Upper lobe of right lung (tissue), 1 donor: ENCODE measurements at places on chromosomes 16 and 17.

GRCh38 chr16:6548507-6548906, 784.1 kb upstream of the RBFOX1 start:
- H3K27ac ChIP-seq, result no peak overlapping the region
- DNase-seq, result no peak
- no peaks in the 10 kb centered on the region for H3K36me3 ChIP-seq
- H3K4me3 ChIP-seq, result no peak overlapping the region

GRCh38 chr17:57994436-57994835, 6.4 kb upstream of the VEZF1 start:
- DNase-seq, result no peak
- H3K4me1 ChIP-seq, result peaks cover 17% of the 10 kb centered on the region
- H3K27ac ChIP-seq, result no peak overlapping the region
- peaks cover 24% of the 10 kb centered on the region for H3K36me3 ChIP-seq
- H3K27me3 ChIP-seq, result no peaks in the 10 kb centered on the region

DNA sequence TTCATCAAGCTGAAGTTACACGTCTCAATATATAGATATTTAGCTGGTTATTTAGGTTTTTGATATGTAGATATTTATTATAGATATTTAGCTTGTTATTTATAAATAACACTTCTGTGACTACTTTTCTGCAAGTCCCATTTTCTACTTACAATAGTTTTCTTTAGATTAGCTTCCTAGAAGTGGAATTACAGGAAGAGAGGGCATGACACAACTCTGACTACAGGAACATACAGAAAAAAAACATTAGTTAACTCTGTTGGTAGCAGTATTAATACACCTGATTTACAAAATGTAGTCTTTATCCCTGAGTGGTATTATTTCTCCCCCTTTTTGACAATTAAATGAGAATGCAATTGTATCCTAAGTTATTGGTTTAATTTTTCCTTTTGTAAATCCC, 21.2 kb upstream of the CCL1 start:
- no peaks in the 10 kb centered on the region for H3K4me1 ChIP-seq
- no peaks in the 10 kb centered on the region for H3K36me3 ChIP-seq
- no peak for DNase-seq
- no peak overlapping the region for H3K27ac ChIP-seq

GRCh38 chr16:56195151-56195550, 3.9 kb downstream of the GNAO1 start:
- no peaks in the 10 kb centered on the region for H3K36me3 ChIP-seq
- DNase-seq, result no peak
- H3K27ac ChIP-seq, result no peak overlapping the region
- peaks cover 53% of the 10 kb centered on the region for H3K27me3 ChIP-seq

DNA sequence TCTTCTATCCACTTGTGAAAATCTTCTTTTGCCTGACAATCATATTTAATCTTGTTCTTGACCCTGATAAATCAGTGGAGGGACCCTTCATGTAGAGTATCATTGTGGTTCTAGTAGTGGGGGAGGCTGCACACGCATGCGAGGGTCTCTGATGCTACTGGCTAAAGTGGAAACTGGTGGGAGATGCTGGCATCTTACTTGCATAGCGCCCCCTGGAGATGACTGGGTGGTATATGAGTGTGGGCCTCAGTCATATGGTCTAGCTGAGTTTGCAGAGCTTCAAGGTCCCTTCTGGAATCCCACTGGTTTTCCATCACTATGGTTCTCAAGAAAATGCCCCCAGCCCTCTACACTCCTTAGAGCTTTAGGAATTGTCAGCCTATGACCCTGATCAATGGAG, 236.4 kb upstream of the AXIN2 start:
- no peak overlapping the region for H3K4me3 ChIP-seq
- H3K27ac ChIP-seq, result no peak overlapping the region
- H3K4me1 ChIP-seq, result no peaks in the 10 kb centered on the region
- H3K36me3 ChIP-seq, result no peaks in the 10 kb centered on the region
- no peaks in the 10 kb centered on the region for H3K27me3 ChIP-seq
- DNase-seq, result no peak

- no peak for DNase-seq
- H3K27ac ChIP-seq, result no peak overlapping the region
- no peaks in the 10 kb centered on the region for H3K36me3 ChIP-seq
- no peaks in the 10 kb centered on the region for H3K27me3 ChIP-seq
- H3K4me1 ChIP-seq, result no peaks in the 10 kb centered on the region
- no peak overlapping the region for H3K4me3 ChIP-seq
These were observed 14.5 kb upstream of the GPRC5C start for GRCh38 chr17:74417178-74418045.

- peaks cover 1% of the 10 kb centered on the region for H3K4me1 ChIP-seq
- H3K4me3 ChIP-seq, result no peak overlapping the region
- H3K27me3 ChIP-seq, result no peaks in the 10 kb centered on the region
- peaks cover 81% of the 10 kb centered on the region for H3K36me3 ChIP-seq
- no peak overlapping the region for H3K27ac ChIP-seq
- DNase-seq, result peak; percentile 59
These were observed 17.0 kb downstream of the CLUH start for GRCh38 chr17:2694381-2695242.

GRCh38 chr17:47644324-47644723, 5.4 kb upstream of the KPNB1 start:
- H3K4me3 ChIP-seq, result no peak overlapping the region
- no peak for DNase-seq
- no peaks in the 10 kb centered on the region for H3K36me3 ChIP-seq
- H3K27me3 ChIP-seq, result no peaks in the 10 kb centered on the region

GRCh38 chr17:43721537-43722268, 36.9 kb downstream of the SOST start:
- H3K36me3 ChIP-seq, result no peaks in the 10 kb centered on the region
- H3K4me3 ChIP-seq, result no peak overlapping the region
- H3K27ac ChIP-seq, result no peak overlapping the region
- H3K27me3 ChIP-seq, result no peaks in the 10 kb centered on the region

DNA sequence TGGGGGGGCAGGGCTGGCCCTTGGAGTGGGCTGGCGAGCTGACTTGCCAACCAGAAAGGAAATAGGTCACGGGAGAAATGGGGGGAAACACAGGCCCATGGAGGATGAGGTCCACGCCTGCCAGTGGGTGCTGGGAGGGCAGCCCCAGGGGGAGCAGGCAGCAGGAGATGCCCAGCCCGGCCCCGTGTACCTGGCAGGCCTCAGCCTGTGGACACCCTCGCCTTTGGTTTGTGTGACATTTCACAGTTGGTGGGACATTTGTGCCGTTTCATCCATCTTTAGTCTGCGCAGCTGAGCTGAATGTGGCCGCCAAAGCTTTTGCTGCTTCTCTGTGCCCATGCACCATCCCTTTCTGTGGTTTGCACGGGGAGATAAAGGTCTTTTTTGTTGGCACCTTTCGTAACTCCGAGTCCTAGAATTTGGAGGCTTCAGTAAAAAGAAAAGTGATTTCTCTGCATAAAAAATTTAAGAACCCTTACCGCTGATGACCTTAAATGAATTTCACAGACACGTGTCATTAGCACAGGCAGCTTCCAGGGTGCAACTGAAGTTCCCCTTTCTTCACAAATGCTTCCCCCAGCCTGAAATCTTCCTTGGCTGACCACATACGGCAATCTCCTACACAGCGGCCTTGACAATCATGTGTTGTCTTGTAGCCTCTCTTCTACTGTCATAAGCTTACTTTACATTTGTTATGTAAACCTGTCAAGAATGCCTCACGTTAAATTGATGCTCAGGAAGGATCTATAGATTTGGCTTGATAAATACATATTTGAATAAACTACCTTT, 193.6 kb downstream of the RPTOR start:
- no peaks in the 10 kb centered on the region for H3K27me3 ChIP-seq
- no peak overlapping the region for H3K27ac ChIP-seq
- H3K36me3 ChIP-seq, result no peaks in the 10 kb centered on the region
- H3K4me1 ChIP-seq, result no peaks in the 10 kb centered on the region

- H3K27ac ChIP-seq, result no peak overlapping the region
- H3K4me1 ChIP-seq, result no peaks in the 10 kb centered on the region
- H3K27me3 ChIP-seq, result no peaks in the 10 kb centered on the region
- H3K36me3 ChIP-seq, result no peaks in the 10 kb centered on the region
- peak; percentile 22 for DNase-seq
- H3K4me3 ChIP-seq, result no peak overlapping the region
These were observed 113.0 kb downstream of the LITAF start for GRCh38 chr16:11473728-11474127.

DNA sequence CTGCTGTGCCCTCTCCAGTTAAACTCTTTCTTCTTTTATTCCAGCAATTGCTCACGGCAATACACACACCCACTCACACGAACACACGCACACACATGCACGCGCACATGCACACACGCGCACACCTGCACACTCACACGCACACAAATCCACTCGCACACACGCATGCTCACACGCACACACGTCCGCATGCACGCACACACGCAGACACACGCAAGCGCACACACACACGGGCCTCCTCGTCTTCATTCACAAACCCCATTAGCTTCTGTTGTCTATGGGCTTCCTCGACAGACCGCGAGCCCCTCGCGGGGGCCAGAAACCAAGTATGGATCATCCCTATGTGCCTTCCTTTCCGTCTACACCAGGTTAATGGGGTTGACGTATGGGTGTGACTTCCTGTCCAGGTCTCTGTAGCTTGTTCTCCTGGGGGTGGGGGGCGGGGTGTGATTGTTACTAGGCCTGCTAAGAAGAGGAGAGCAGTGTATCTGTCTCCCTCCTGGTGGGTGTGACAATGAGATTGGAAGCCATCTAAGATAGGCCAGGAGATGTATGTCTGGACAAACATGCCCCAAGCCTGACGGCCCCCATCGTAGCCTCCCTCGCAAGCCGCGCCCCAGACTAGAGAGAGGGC, 670 bp upstream of the CTF1 start:
- H3K27me3 ChIP-seq, result no peaks in the 10 kb centered on the region
- peaks cover 7% of the 10 kb centered on the region for H3K36me3 ChIP-seq
- H3K4me1 ChIP-seq, result peaks cover 37% of the 10 kb centered on the region
- H3K4me3 ChIP-seq, result peak overlapping the region; percentile 61
- peak overlapping the region; percentile 96 for H3K27ac ChIP-seq

DNA sequence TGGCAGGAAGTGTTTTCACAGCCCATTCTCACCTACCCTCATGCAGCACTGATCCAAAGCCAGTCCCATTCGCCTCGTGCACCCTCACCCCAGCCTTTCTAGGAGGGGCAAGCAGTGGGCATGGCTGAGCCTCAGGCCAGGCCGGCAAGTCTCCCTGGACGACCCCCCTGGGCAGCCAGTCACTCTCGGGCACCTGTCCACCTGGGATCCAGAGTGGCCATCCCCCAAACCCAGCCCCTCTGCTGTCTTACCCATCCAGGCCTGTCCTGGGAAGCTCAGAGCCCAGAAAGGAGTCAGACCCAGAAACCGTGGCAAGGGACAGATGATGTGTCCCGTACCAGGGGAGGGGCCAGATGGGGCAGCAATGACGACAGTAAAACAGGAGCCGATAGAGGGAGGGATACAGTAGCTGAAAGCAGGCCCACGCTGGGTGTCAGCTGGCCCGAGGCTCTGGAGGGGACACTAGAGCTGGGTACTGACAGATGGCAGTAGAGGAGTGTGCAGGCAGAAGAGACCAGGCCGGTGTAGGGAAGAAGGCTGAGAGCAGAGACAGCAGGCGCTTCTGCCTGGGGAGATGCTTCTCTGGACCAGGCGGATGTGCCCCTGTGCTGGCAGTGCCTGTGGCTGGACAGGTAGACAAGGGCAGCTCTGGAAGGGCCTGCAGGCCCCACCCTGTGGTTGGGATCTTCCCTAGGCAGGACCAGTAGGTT, 5.8 kb downstream of the CMTM3 start:
- H3K27me3 ChIP-seq, result no peaks in the 10 kb centered on the region
- H3K4me3 ChIP-seq, result no peak overlapping the region
- H3K36me3 ChIP-seq, result peaks cover 57% of the 10 kb centered on the region
- DNase-seq, result no peak

DNA sequence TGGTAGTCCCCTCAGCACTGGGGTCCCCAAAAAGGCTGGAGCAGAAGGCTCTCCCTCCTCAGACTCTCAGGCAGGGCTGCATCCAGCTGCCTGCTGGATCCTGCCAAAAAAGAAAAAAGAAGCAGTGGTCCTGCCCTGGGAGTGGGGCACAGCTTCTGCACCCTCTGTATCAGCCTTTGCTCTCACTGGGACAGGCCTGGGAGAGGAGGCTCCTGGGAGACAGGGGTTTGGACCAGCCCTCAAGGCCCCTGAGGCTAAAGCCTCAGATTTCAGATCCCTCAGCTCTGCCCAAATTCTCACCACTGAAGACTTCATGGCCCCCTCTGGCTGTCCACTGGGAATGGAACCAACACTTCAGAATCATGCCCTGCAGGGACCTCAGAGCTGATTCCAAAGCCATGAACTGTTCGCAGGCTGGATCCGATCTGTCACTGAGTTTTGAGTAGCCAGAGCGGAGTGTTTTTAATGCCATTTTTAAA, 96.9 kb downstream of the C16orf78 start:
- no peaks in the 10 kb centered on the region for H3K27me3 ChIP-seq
- no peak overlapping the region for H3K27ac ChIP-seq
- peak; percentile 13 for DNase-seq
- no peak overlapping the region for H3K4me3 ChIP-seq
- no peaks in the 10 kb centered on the region for H3K36me3 ChIP-seq
- no peaks in the 10 kb centered on the region for H3K4me1 ChIP-seq

GRCh38 chr17:64736804-64737492, 74.8 kb upstream of the SMURF2 start:
- H3K36me3 ChIP-seq, result no peaks in the 10 kb centered on the region
- DNase-seq, result no peak
- peaks cover 38% of the 10 kb centered on the region for H3K4me1 ChIP-seq
- no peak overlapping the region for H3K27ac ChIP-seq
- no peak overlapping the region for H3K4me3 ChIP-seq

GRCh38 chr17:55641676-55642081, 81.0 kb downstream of the TMEM100 start:
- H3K4me1 ChIP-seq, result no peaks in the 10 kb centered on the region

- DNase-seq, result no peak
- H3K4me3 ChIP-seq, result peak overlapping the region; percentile 31
- H3K4me1 ChIP-seq, result peaks cover 46% of the 10 kb centered on the region
- H3K27ac ChIP-seq, result peak overlapping the region; percentile 59
- H3K27me3 ChIP-seq, result no peaks in the 10 kb centered on the region
These were observed 7.6 kb downstream of the PRR29 start for GRCh38 chr17:64005734-64006167.

DNA sequence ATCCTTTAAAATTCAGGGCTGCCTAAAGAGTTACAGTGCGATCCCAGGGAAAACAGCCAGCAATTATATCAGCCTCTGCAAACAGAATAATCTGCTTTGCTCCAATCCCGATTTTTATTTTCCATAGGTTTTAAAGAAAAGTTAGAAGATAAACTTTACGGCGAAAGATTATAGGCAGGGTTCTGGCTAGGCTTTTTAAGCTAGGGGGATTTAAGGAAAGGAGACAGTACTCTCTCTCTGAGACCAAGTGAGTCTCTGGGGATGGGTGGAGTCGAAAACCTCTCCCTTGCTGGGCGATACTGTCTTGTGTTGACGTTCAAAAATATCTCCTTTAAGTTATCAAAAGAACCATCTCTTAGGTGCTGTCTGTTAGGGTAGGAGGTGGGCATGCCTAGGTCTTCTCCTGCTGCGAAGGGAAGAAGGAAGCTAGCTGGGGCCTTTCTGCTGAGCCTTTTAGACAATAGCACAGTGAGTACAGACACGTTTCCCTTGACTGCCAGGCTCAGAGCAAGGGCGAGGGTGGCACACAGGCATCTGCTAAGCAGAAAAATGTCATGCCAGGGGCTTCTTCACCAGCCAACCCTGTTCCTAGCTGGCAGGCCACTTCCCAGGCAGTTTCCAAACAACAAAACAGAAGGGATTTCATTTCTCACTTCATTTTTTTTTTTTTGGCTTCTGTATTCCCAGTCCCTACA, 167.9 kb upstream of the MAF start:
- H3K27ac ChIP-seq, result peak overlapping the region; percentile 80
- H3K36me3 ChIP-seq, result no peaks in the 10 kb centered on the region
- no peaks in the 10 kb centered on the region for H3K27me3 ChIP-seq
- H3K4me3 ChIP-seq, result peak overlapping the region; percentile 43

GRCh38 chr17:66667491-66668030, 167.4 kb upstream of the CACNG5 start:
- H3K4me1 ChIP-seq, result no peaks in the 10 kb centered on the region
- H3K4me3 ChIP-seq, result no peak overlapping the region
- no peaks in the 10 kb centered on the region for H3K27me3 ChIP-seq
- H3K27ac ChIP-seq, result no peak overlapping the region
